ENCODE measurements at places on chromosomes 5 and 9.

GRCh38 chr5:14373685-14374084, 207.9 kb upstream of the OTULINL start:
- DNase-seq: no peak

- no peak for DNase-seq
These were observed 15.6 kb downstream of the UNC5A start for GRCh38 chr5:176825957-176826356.

- DNase-seq: no peak
These were observed 28.7 kb downstream of the XPA start for GRCh38 chr9:97668485-97668884.

GRCh38 chr5:102600964-102601363, 102.2 kb upstream of the SLCO6A1 start:
- no peak for DNase-seq

GRCh38 chr9:110330484-110331105, 7.1 kb downstream of the TXNDC8 start:
- no peak for DNase-seq

DNA sequence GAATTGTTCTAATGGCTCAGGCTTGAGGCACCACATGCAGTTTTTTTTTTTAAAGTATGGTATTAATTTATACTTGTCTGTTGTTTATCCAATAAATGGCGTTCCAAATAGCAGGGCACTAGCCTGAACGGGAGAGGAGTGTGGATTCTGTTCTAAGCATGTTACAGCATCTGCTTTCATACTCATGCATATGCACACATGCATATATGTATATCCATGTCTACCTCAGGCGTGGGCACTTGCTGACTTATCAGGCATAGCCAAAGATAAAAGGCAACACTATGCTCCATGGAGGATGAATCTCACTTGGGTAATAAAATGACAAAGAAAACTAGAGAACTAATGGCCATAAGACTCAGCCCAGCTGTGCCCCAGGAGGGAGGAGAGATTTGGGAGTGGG, 393.8 kb downstream of the GADD45G start:
- no peak for DNase-seq

DNA sequence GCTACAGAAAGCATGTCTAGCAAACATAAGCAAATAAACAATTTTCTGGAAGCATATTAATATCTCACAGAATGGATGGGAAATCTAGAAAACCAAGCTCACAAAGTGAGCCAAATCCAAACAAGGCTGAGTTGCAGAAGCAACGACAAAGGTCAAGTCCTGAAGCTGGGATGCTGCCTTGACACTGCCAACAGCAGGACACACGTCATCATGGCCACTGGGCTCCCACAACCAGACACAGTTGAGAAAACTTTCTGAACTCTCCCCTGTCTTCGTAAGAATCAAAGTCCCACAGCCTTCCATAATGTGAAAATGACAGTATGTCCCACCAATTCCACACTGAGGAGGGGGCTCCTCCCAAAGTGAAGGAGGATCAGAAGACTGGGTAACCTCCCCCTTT, 37.6 kb downstream of the EPB41L4A start:
- DNase-seq: no peak

GRCh38 chr5:66757834-66758371, 161.7 kb downstream of the MAST4 start:
- DNase-seq: no peak

- no peak for DNase-seq
These were observed 595.9 kb upstream of the MEF2C start for GRCh38 chr5:89478851-89479250.

GRCh38 chr5:142982821-142983200, 212.6 kb downstream of the ARHGAP26 start:
- DNase-seq: no peak

GRCh38 chr5:135451581-135452320, 400 bp downstream of the TIFAB start:
- DNase-seq: no peak

GRCh38 chr5:31463351-31463750, 68.5 kb downstream of the DROSHA start:
- no peak for DNase-seq

DNA sequence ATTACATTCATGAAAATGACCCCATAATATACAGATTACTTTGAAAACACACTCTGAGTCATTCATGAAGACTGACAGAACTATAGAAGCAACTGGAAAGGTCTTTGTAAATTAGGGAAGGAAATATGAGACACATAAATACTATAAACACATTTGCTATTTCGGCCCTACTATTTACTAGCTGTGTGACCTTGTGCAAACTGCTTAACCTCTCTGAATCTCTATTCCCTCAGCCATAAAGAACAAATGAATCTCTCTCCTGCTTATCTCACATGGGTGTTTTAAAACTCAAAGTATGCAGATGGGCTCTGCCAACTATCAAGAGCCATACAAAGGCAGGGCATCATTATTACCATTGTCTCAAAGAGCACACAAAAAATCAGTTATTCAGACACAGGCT, 52.9 kb downstream of the APBA1 start:
- no peak for DNase-seq

- no peak for DNase-seq
These were observed 91.9 kb downstream of the CAMSAP1 start for GRCh38 chr9:135815413-135815812.

GRCh38 chr9:27880635-27881034, 307.4 kb upstream of the C9orf72 start:
- DNase-seq: no peak

GRCh38 chr9:91312717-91313325, 48.9 kb downstream of the AUH start:
- DNase-seq: no peak

DNA sequence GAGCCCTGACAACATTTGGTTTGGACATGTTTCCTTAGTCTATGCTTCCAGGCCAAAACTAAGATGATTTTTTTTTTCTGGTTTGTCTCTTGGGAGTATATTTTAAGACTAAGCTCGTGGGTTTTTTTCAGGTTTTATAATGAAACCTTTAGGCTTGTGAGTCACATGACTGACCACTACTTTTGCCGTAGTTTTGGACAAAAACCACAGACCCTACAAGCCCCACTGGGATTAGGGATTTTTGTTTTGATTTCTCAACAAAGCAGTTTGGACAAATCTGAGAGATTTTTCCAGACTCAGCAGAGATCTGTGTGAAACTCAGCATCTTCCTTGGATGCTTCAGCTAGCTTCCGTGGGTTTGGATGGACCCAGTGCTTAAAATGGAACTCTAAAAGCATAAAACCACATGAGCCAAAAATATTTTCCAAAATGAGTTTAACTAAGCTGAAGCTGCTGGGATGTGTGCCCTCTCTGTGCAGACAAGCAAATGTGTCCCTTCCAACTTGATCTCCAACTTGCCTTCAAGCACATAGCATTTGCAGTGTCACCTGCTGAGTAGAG, 70.3 kb upstream of the SMIM15 start:
- DNase-seq: no peak

DNA sequence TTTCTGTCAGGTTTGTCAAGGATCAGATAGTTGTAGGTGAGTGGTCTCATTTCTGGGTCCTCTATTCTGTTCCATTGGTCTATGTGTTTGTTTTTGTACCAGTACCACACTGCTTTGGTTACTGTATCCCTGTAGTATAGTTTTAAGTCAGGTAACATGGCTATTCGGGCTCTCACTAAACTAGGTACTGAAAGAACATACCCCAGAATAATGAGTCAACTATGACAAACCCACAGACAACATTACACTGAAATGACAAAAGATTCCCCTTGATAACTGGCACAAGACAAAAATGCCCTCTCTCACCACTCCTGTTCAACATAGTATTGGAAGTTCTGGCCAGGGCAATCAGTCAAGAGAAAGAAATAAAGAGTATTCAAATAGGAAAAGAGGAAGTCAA, 535.3 kb upstream of the CYLC2 start:
- no peak for DNase-seq

GRCh38 chr5:72604111-72604797, 97.0 kb upstream of the ZNF366 start:
- DNase-seq: no peak

DNA sequence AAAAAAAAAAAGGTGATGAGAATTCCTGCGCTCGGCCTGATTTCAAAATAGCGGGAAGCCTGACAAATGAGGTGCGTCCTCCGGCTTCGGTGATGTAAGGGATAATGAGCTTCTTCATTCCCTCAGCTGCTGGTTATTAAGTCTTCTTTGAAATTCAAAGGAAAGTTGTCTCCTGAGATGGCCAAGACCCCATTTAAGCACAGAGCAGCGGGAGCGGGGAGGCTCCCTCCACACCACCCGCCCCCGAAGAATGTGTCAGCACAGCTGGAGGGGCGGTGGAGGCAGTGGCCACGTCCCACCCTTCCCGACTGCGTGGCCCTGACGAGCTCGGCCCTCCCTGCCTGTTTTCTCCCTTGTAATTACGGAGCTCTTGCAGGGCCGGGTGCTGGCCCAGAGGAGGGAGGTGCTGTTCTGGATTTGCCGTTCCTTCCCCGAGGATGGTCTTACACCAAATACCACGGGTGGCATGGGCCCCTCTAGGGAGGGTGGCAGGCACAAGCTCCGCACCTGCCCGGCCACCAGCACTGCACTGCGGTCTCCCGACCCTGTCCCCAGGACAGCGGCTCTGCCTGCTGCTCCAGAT, 31.0 kb downstream of the SLC9A3 start:
- no peak for DNase-seq

DNA sequence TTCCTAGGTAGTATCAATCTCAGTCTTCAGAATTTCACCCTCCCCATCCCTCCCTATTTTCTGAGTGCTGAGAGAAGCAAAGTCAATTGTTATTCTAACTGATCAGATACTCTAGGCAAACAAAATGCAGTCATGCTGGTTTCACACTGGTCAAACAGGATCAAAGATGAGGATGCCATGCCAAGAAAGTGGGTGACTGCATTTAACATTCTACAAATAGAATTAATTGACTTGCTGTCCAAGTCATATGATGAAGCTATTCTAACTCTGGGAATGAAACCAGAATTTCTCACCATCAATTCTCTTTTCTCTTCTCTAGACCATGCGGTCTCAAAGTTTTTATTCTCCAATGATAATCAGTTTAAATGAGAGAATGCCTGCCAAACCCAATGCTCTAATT, 112.5 kb downstream of the CTNND2 start:
- no peak for DNase-seq

DNA sequence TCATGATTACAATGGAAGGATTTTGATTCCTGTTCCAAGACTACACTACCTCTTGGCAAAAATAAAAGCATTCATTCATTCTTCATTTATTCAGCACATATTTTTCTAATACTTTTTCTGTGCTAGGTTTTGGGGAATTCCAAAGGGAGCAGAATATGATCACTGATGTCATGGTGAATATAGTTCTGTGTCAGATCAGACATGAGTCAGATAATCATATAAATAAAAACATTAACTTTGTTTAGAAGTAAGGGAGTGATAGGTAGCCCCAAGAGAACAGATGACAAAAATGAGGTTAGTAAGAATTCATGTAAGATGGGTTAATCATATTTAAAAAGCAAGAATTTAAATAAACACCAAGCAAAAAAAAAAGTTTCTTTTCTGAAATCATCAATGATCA, 94.1 kb upstream of the RANBP6 start:
- DNase-seq: no peak

DNA sequence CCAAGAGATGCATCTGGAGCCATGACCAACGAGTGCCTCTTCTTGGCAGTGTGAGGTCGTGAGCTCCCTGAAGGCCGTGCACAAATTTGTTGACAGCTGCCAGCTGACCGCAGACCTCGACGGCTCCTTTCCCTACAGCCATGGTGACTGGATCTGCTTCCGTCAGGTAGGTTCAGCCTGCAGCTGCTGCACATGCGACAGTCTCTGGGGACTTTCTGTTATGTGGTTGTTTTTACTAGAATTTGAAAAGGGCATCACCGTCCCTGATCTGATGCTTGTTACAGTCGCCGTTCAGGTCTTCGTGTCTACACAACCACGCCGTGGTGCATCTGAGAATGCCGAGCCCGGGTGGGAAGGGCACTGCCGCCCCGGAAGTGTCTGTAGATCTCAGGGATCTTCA, 36.5 kb upstream of the LRRC14B start:
- DNase-seq: no peak

DNA sequence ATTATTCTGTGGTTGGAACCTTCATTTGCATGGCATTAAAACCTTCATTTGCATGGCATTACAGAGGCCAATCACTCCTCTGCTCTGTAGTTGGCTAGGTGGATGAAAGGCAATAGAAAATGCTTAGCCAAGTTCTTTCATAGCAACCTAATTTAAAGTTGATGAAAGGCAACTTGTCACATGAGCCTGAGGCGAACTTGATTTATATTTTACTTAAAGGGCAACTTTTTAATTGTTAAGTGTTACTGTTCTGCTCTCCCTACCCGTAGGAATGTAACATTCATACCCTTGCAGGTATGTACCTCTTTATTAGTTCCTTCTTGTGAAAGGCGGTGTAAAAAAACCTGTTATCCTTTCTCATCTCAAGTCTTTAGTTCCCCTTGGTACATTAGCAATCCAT, 7.9 kb upstream of the ERMP1 start:
- no peak for DNase-seq

DNA sequence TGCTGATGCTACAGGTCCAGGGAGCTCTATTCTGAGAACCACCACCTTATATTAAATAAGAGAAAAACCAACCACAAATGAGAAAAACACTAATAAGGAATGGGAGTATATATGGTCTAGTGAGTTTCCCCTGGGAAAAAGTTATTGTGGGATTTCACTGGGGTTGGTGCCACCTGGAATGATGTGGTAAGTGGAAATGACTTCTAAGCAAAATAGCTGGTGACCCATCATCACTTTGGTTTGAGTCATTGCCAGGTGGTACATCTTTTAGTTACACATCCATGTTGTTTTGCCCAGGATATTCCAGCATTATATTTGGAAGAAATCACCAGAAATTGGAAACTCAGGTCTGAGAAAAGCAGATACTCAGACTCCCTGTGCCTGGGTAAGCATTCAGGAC, 437.3 kb downstream of the DTWD2 start:
- no peak for DNase-seq

DNA sequence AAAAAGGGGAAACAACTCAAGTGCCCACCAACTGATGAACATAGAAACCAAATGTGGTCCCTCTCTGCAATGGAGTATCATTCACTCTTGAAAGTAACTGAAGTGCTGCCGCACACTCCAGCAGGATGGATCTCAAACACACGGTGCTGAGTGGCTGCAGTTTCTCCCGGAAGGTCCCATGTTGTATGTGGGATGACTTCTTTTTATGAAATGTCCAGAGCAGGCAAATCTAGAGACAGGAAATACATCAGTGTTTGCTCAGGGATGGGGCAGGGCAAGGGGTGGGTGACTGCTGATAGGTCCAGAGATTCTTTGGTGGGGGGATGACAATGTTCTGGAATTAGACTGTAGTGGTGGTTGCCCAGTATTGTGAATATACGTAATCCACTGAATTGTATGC, 89.9 kb upstream of the ADAMTS2 start:
- no peak for DNase-seq

- DNase-seq: no peak
These were observed 6.8 kb downstream of the CA9 start for GRCh38 chr9:35680331-35681105.

GRCh38 chr5:174148721-174149120, 103.2 kb downstream of the NSG2 start:
- DNase-seq: no peak

GRCh38 chr5:32785611-32786254, 74.6 kb downstream of the NPR3 start:
- no peak for DNase-seq

All from activated T-helper 9 cell treated with anti-CD3 and anti-CD28 coated beads, Interleukin-2, amount 50 U/mL, for 16 hours (primary cell).